Muscle of arm (tissue), 14 donors: ENCODE measurements at places on chromosomes 4 and X.
A peak's percentile ranks its signal among the peaks of the same experiment; 100 is the strongest.

- no peak for DNase-seq
These were observed 407.7 kb downstream of the SPRY1 start for GRCh38 chr4:123804196-123804721.

DNA sequence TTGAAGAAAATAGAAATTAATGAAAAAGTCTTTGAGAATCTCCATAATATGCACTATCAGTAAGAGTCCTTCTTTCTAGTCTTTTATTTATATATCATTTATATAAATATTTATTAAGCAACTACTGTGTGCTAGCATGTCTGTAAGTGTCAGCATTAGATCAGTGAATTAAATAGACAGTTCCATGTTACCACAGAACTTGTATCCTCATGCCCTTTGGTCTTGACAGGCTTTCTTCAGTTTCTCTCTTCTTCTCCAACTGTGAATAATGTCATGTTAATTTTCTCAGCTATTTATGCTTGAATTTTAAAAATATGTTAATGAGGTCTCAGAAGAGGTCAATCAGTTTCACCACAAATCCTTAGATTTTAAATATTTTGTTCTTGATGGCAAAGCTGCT is 389.6 kb upstream of the TRAM1L1 start:
- no peak for DNase-seq

GRCh38 chr4:82802911-82803310 is 4.3 kb upstream of the SCD5 start:
- DNase-seq: no peak

DNA sequence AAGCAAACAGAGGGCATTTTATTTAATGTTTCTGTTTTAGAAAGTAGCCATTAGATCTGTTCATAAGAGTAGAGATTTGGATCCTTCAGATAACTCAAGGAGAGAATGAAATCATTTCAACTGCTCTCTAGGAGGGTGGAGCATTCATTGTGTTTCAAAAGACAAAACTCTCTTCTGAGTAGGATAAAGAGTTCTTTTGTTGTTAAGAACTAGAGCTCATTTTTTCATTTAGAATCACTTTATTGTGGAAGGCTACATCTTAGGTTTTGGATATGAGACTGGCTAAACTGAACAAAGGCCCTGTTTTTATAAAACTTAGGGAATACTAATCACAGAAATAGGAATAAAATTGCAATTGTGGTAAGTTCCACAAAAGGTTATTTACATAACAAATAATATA is 193.9 kb upstream of the PCDH10 start:
- no peak for DNase-seq

DNA sequence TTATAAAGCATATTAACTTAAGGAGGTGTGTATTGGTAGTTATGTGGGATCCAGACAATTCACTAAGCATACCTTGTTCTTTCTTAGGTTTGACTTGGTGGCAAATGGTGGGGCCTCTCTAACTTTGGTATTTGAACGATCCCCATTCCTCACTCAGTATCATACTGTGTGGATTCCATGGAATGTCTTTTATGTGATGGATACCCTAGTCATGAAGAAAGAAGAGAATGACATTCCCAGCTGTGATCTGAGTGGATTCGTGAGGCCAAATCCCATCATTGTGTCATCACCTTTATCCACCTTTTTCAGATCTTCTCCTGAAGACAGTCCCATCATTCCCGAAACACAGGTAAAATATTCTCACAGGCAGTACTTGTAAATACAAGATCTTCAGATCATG is 186.4 kb downstream of the DCTD start:
- no peak for DNase-seq

- no peak for DNase-seq
These were observed 457.2 kb downstream of the NLGN4X start for GRCh38 chrX:5771441-5771840.

DNA sequence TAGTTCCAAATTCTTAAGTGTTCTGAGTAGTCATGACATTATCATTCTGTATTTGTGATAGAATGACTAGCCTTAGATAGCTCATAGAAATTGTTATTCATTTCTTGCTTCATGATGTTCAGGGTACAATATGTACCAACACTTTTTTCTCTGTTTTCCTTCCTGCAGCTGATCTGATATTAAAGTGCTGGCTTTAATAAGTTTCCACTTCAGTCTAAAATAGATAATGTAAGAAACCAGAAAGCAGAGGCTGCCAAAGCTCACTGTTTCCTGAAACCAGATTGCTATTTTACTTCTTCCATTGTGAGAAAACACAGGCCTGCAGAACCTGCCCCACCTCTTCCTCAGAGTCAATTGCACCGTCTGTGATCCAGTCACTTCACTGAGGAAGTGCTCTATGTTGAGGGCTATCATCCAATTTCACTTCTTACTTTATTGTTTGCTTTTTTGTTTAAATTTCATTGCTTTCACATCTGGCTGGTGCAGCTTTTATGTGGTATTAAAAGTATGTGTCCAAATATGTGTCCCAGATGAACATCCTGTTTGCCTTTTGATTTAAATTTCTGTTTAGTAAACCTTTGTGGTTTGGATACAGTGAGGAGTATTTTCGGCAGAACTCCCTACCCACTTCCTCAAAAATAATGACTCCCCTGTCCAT is 652.1 kb downstream of the ANKRD50 start:
- peak; percentile 74 for DNase-seq
